ENCODE measurements at places on chromosomes 4 and X.

DNA sequence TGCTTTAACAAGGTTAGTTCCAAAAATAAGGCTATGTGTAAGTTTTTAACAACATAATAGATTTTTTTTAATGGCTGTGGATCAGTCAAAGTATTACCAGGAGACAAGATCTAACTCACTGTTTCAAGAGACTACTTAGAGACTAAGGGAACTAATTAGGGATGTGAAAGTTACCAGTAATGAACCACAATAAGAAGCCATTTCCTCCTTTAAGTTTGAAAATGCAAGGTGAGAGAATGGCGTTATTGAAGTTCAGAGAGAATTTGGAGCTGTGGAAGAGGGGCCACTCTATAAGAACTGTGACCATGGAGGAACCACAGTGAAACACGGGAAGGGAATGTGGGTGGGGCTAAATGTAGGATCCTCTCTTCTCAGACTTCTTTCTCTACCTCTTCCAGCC lies 624.2 kb downstream of the GLUD2 start:
- DNase-seq: no peak

DNA sequence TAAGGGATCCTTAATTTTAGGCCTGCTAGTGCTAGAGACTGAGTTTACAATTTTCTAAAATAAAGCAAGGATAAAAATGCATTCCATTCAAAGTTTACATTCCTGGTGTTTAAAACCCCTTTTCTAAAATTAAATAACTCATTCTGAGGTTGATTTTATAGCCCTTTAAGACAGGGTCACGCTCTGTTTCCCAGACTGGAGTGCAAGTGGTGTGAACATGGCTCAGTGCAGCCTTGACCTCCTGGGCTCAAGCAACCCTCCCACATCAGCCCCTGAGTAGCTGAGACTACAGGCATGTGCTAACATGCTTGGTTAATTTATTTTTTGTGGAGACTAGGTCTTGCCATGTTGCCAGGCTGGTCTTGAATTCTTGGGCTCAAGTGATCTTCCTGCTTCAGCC lies 6.8 kb upstream of the CDKL2 start:
- DNase-seq: no peak

DNA sequence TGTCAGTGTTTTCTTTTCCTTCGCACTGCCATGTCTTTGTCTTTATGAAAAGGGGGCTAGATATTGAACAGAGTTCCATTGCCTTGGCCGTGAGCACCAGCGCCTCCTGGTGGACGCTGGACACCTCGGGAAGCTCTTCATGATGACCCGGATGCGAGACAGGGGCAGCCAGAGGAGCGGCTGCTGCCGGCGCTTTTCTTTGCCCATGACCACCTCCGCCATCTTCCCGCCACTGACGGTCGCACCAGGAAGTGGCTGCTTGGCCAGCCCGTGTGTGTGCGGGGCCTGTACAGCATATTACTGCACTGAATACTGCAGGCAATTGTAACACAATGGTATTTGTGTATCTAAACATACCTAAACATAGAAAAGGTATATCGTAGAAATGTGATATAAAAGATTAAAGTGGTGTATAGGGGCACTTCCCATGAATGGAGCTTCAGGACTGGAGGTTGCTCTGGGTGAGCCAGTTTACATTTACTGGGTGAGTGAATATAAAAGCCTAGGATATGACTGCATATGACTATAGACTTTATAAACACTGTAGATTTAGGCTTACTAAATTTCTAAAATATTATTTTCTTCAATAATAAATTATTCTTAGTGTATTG lies 15.8 kb upstream of the GRIA2 start:
- DNase-seq: no peak

DNA sequence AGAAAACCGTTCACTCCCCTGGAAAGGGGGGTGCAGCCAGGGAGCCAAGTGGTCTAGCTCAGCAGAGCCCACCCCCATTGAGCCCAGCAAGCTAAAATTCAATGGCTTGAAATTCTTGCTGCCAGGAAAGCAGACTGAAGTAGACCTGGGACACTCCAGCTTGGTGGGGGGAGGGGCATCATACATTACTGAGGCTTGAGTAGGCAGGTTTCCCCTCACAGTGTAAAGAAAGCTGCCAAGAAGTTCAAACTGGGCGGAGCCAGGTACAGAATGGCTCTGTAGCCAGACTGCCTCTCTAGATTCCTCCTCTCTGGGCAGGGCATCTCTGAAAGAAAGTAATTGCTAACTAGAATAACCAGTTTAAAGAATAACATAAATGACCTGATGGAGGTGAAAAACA lies 372.3 kb upstream of the F9 start:
- no peak for DNase-seq

DNA sequence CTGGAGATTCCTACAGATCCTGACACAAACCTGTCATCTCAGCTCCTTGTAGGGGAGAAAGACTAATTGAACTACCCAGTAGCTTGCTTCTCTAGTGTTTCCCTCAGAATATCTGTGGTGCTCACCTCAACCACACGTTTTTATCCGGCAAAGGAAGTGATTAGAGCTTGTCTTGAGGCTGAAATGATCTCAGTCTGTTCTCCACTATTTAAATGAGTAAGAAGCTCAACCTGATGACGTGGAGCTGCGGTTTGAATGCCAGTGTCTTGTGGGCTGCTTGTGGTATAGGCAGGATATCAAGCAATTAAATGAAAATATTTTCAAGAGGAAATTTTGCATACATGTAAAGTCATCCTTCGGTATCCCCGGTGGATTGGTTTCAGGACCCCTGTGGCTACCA lies 270.2 kb downstream of the TLL1 start:
- no peak for DNase-seq

Data from NCI-H524 (cell line).